Stimulated activated naive CD4-positive, alpha-beta T cell treated with Interleukin-2 at 50 U/mL for 16 hours (primary cell): ENCODE measurements at places on chromosomes 13 and 19.

DNA sequence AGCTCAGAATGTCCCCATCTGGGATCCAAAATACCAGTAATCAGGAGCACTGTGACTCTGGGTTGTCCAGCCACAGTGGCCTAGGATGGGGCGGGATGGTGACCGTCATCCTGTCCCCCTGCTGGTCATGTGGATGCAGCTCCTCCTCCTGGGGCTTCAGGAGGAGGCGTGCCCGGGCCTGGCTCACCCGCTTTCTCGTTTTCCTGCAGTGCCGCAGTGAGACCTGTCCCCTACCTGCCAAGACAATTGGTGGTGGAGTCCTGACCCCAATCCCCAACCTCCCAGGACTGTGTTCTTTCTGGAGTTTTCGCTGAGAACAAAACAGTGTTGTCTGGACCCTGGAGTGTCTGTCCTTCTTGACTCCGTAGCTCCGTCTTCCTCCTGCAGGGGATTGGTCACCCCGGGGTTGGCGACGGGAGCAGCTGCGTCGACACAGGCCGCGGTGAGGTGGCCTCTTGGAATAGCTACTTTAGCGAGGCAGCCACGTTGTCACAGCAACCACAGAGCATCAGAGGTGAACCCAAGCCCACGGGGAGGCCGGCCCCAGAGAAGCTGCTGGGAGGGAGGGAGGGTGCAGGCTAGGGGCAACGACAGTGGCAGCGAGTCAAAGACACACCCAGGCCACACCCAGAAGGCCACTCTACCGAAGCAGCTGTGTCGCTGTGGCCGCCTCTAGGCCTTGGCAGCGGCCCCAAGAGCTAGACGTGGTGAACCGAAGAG is 10.2 kb upstream of the EMC10 start:
- DNase-seq, result no peak

- no peak for DNase-seq
These were observed 660.9 kb downstream of the LIG4 start for GRCh38 chr13:107554460-107554859.

DNA sequence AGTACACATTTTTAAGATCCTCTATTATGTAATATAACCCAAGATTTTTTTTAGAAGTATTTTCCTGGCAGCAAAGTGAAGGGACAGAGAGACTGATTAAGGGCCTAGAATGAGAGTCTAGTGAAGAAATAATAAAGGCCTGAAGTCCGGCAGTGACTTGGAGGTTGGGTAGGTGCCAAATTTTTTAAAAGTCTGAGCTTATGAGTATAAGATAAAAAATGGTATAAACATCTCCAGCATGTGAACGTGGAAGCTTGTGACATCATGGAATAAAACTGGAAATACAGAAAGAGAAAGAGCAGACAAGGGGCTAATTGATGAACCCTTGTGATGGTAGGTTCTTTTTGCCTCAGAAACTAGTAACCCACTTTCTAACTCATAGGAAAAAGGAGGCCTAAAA is 174.6 kb downstream of the SUCLA2 start:
- DNase-seq, result no peak

- no peak for DNase-seq
These were observed 102.2 kb upstream of the PEG3 start for GRCh38 chr19:56942756-56943155.

GRCh38 chr19:4088975-4089374 is 22.3 kb upstream of the ZBTB7A start:
- no peak for DNase-seq

DNA sequence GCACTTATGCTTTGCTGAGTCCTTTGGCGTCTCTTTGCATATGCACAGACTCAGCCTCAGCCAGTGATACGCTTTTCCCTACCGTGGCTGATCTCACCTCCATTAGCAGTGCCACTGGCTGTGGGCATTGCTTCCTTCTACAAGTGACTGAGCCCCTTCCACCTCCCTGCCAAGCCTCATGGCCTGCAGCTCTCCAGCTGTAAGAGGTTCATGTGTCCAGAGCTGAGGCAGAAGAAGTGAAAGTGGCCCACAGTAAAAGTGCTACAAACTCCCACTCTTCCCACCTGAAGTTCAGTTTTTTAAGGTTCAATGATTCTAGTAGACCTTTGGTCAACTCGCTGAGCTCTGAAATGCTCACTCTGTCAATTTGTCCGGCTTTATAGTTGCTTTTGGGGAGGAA is 44.7 kb downstream of the SMARCA4 start:
- no peak for DNase-seq

GRCh38 chr13:100650326-100650725 is 24.3 kb downstream of the TMTC4 start:
- no peak for DNase-seq

- DNase-seq, result no peak
These were observed 12.5 kb downstream of the MEIS3 start for GRCh38 chr19:47406711-47407416.

- no peak for DNase-seq
These were observed 7.3 kb downstream of the PARP4 start for GRCh38 chr13:24505256-24505655.

DNA sequence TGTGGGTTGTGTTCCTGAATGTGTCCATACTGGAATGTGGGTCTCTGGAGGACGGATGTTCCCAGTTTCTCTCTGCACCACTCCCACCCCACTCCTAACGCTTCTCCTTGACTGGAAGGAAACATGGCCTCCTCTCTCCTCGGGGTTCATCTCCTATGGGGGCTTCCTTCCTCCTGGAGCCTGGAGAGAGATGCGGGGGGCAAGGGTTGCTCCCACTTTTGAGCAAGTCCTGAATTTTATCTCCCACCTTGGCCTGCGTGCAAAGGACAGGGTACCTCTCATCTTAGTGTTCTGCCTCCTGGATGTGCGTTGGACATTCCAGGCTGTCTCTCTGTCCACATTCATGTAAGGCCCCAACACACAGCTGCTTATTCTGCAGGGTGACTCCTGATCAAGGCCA is 52.5 kb upstream of the UQCRFS1 start:
- no peak for DNase-seq

DNA sequence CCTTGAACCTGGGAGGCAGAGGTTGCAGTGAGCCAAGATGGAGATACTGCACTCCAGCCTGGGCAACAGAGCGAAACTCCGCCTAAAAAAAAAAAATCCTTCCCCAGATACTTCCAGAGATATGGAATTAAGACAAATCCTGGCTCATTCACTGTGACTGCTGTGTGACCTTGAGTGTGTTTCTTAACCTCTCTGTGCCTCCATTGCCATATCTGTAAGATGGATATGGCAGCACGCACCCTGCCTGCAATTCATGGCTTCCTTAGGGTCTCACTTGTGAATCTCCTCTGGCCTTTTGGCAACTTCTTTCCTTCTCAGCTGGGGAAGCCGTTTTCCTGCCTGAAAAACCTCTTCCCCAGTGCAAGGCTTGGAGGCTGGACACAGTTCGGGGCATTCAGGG is 33.8 kb upstream of the ONECUT3 start:
- no peak for DNase-seq

GRCh38 chr13:107811233-107812013 is 403.9 kb downstream of the LIG4 start:
- no peak for DNase-seq

GRCh38 chr19:15328312-15328711 is 4.0 kb downstream of the BRD4 start:
- DNase-seq, result no peak

DNA sequence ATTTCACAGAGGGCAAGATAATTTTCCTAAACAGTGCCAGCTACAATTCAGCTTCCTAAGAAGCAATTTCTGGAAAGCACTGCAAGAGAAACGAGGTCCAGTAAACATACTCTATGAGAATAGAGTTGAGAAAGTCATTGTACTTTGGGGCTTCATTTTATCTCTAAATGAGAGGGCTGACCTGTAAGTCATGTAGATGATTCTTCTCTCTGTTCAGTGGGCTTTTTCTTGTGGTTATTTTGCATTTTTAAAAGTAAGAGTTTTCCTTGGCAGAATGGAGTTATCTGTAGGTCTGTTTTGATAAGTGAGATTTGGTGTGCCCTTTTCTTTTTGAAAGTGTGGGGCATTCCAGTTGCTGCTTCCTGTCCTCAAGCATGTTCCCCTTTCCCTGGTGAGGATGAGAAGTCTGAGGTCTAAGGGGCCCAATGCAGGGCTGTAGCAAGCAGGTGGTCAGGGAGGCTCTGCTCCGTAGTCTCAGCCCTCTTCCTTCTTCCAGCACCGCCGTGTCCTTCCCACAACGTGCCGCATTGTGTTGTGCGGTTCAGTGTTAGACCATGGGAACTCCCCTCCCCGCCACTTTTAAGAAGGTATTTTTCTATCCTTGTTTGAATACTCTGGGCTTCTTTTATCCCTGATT is 86.3 kb downstream of the ARHGEF7 start:
- no peak for DNase-seq

DNA sequence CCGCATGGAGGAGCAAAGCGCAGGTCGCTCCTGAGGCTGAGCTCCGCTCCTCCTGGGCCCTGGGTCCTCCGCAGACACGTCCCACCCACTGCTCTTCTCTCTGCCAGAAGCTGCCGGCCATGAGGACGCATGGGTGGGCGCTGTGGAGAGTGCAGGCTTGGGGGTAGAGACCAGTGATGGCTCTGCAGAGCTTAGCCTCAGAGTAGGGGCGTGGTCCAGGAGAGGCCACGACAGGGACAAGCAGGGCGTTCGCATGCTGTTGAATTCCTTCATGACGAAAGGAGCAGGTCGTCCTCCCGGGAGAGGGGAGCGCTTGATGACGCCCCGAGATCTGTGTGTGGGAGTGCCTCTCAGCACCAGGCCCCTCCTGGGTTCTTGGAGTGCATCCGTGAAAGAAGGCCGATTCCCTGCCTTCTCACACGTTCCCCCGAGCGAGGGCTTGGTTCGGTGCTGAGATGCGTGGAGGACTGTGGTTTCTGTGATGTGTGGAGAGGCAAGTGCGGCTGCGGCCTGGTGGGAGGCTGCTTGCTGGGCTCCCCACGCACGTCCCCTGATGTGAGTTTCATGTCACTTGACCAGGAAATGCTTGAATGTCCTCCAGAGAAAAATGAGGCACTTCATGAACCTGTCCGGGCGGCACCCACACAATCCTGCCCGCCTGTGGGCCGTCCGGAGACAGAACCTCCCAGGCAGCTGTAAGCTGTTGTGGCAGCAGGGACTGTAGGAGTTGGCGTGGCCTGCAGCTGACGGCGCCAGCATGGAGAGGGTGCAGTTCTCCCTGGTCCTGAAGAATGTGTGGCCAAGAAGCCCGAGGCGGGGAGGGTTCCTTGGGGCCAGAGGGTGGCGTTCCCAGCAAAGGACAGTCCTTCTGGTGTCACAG is 4.5 kb downstream of the SF3A2 start:
- DNase-seq, result no peak

- no peak for DNase-seq
These were observed 7.2 kb upstream of the BCL3 start for GRCh38 chr19:44741258-44741731.

- DNase-seq, result no peak
These were observed 8.5 kb downstream of the UBXN6 start for GRCh38 chr19:4449022-4449638.

DNA sequence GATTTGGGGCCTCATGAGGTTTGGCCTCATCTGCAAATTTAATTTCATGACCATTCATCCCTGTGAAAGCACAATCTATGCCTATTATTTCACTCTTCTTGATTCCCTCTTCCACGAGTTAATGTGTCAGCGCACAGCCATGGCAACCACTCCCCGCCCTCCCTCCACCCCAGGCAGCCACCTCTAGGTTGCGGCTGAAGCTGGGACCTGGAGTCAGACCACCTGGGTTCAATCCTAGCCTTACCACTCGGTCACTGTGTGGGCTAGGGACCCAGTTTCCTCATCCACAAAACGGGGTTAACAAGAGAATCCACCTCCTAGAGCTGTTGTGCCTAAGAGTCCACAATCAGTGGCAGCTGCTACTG is 9.8 kb downstream of the CHST8 start:
- no peak for DNase-seq

DNA sequence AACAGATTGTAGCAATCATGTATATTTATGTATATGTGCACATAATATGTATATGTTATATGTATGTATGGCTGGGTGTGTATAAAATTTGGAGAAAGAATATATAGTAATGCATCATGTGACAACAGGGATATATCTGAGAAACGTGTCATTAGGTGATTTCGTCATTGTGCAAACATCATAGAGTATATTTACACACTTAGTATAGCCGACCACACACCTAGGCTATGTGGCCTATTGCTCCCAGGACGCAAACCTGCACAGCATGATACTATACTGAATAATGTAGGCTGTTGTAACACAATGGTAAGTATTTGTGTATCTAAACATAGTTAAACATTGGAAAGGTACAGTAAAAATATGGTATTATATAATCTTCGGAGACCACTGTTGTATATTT is 43.8 kb downstream of the ESD start:
- no peak for DNase-seq

DNA sequence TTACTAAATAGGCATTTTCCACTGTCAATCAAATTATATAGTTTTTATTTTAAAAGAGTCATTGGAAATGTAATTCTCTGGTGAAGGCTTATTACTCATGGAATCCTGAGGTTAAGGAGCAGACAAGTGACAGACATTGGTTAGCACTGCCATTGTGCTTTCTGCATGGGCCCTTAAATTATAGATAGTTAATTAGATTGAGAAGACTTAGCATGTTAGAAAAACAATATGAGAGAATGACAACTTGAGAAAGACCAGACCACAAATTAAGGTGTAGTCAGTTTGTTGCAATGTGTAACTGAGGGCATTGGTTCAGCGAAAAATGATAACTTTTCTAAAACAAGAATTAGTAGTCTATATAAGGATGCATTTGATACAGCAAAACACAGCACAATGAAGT is 195.5 kb downstream of the SLITRK6 start:
- no peak for DNase-seq

GRCh38 chr13:73767191-73767741 is 366.9 kb downstream of the KLF12 start:
- DNase-seq, result no peak

DNA sequence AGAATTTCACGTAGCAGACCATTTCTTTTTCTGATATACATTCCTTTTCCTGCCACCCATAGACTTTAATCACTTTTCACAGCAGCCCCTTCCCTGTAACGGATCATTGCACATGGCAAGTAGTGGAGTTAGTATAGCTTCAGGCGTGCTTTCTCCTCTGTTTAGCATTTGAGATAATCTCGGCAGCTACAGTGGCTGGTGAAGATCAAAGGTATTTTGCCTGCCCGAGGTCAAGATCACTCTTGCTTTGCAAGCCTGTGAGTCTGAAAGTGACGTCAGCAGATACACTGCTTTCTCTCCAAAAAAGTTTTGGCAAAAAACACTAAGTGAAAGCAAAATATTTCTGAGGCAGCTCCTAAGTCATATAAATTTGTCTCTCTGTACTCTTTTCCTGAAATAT is 260.0 kb downstream of the NDFIP2 start:
- no peak for DNase-seq

- no peak for DNase-seq
These were observed 5.4 kb downstream of the BCAT2 start for GRCh38 chr19:48805452-48805851.

GRCh38 chr19:40565355-40565754 is 11.3 kb upstream of the SHKBP1 start:
- DNase-seq, result no peak

GRCh38 chr19:19075126-19075525 is 11.3 kb downstream of the SLC25A42 start:
- no peak for DNase-seq

- DNase-seq, result no peak
These were observed 83.0 kb upstream of the UBL3 start for GRCh38 chr13:29933401-29933800.

- no peak for DNase-seq
These were observed 127.2 kb downstream of the DNAJC15 start for GRCh38 chr13:43150369-43151207.

GRCh38 chr19:8615024-8615423 is 4.5 kb upstream of the ADAMTS10 start:
- DNase-seq, result no peak
